Germinal center (tissue), 1 donor: ENCODE measurements at places on chromosomes 5 and 9.

DNA sequence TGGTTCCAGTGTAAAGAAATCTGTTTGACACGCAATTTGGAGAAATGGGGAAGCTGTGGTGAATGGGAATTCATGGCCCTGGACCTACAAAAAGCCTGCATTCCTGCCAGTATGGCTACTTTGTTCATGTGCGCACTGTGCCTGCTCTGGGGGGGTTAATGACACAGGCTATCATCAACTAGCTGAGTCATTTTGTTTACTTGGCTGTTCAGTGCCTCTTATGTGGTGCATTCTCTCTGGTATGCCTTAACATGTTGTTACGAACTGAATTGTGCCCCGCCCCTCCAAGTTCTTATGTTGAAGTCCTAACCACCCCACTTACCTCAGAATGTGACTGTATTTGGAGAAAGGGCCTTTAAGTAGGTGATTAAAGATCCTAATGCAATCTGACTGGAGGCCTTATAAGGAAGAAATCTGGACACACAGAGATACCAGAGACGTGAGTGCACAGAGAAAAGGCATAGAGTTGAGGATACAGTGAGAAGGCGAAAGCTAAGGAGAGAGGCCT, 20.4 kb upstream of the UBAP1 start:
- DNase-seq, result no peak

DNA sequence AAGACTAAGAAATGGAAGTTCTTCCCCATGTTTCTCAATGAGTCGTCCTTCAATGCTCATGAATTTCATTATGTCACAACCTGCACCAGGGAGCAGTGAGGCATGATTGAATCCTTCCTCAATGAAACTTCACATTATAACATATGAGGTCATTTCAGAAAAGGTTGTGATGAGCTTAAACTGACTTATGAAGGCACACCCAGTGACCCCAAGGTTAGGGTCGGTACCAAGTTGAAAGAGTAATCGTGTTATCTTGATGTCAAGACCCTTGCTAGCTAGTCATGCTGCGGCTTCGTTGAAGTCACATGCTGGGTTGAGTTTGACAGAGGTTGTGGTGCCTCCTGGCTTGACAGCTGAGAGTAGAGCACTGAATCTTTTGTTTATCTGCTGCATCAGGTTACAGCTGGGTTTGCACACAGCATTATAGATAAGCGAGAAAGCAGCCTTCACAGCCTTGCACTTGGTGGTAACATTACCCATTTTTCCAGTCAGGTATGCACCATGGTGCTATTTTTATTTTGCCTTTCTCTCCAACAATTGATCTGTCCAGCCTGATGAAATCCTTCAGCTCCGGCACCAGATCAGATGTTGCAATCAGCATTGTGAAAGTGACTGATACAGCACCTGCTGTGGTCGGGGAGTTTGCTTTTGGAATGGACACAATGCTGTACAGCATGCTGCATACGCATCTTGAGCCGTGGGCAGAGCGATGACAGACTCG, 133.2 kb downstream of the ERCC6L2 start:
- DNase-seq, result no peak

DNA sequence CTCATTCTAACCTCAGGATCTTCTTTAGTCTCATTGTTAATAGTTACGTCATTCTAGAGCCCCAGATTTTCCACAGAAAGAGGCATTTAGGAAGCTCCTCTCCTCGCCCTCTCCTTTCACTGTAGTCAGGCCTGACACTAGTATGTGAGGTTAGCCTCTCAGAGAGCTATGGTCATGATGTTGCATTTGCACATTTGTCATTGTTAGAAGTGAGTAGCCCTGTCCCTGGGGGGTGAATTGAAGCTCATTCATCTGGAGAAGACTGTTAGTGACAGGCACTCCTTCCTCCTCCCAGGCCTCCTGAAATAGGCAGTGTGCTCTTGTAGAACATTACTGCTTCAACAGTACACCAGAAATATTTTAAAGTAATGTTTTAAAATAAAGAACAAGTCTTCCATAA, 26.6 kb upstream of the LRRTM2 start:
- DNase-seq, result no peak

DNA sequence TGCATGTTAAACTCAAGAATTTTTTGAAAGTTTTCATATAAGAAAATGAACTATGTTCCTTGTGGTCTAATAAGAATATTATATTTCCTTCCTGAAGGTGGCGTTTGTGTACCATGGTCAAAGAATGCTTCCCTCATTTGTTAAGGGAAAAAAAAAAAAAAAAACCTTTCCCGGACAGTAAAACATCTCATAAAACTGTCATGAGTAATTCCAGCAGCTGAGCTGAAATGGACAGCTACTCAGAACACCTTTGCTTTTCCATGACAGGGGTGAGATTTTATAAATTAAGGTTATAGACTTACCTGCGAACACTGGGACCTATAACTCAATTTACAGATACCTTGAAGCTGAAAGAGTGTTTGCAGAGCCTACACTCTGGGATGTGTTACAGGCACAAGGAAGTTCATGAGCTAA, 113.2 kb upstream of the RANBP3L start:
- no peak for DNase-seq

DNA sequence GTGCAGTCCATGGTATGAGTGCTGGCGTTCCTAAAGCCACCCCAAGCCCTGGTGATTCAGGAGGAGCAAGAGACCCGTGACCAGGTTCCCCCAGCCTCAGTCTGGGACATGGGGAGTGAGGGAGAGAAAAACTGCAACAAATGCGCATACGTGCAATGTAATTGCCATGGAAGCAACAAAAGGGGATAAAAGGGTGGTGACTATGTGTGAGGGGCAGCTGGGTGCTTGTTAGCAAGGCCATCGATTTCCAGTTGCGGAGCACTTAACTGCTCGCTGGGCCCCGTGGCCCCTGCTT, 709 bp upstream of the SH3PXD2B start:
- no peak for DNase-seq

DNA sequence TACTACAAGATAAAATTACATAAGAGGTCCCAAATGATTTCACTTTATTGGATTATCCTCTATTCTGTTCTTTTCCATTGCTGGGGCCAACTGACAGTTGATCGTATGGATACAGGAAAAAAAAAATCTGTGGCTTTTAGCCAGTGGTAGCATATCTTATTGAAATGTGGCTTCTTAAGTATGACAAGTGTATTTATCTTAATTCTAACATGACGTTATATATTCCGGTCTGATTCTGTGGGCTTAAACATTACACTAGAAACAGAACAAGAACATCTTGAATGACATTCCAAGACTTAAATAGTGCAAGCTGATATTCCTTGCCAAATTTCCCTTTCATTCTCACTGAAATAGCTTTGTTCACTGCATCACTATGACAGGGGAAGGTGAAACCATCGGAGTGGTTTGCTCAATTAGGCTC, 117.9 kb downstream of the INSYN2B start:
- no peak for DNase-seq

GRCh38 chr9:3912280-3912679, 386.5 kb upstream of the RFX3 start:
- DNase-seq, result no peak

- DNase-seq, result no peak
These were observed 582.5 kb downstream of the ELAVL2 start for GRCh38 chr9:23243523-23243922.

DNA sequence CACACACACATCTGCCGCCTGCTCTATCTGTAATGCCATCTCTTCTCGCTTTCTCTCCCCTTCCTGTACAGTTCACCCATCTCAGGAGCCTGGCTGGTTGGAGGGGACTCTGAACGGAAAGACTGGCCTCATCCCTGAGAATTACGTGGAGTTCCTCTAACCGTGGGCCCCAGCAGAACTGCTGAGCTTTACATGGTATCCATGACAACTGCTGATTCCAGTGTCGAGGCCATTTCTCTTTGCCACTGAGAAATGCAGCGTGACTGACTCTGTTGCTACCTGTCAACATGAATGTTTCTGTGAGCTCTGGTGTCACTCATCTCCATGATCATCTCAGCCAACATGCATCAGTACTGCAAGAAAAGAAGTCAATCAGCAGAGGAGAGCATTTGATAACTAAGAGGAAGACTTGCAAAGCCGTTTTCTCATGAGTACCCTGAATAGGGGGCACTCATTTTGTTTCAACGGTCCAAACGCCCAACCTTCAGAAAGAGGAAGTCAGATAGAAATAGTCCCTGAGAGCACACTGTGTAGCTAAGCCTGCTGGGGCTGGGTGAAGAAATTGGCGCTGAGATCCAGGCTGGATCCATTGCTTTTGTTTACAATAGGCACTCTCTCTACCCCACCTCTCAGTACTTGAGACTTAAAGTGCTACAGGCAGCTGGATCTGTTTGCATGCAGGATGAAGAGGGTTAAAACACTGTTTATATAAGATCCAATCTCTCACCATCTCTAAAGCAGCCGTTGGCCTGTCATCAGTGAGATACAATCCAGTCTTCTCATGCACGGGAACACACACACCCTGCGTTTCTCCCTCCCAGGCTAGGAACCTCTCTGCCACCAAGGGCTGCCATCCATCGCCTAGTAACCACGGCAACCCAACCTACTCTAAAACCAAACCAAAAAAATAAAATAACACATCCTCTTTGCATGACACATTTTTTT, 180.9 kb downstream of the NR3C1 start:
- DNase-seq, result peak; percentile 81

DNA sequence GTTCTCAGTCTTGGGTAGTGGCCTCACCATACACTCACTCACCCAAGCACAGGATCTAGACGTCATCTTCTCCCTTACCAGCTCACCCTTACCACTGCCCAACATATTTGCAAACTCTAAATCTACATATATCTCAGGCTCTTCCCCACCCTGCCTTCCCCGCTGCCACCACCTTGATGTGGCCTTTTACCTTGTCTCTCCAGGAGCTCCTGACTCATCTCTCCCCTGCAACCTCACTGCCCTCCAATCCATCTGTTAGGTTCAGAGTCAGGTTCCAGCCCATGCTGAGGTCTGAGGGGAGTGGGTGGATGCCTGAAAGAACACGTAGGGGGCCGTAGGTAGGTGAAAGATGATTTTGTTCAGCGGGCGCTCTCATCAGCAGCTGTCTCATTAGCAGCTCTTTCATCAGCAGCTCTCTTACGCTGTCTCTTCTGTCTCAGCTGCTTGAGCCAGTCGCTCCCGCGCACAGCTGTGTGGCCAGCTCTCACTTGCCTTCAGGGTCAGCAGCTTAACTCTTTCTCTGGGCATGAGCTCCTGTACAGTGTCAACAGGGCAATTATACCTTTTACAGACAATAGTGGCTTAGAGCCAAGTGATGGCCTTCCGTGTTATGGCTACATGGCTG, 23.1 kb upstream of the CKMT2 start:
- no peak for DNase-seq

GRCh38 chr5:181246276-181247049, 2.8 kb upstream of the RACK1 start:
- peak; percentile 82 for DNase-seq

GRCh38 chr9:95852059-95853032, 23.1 kb upstream of the ERCC6L2 start:
- no peak for DNase-seq

DNA sequence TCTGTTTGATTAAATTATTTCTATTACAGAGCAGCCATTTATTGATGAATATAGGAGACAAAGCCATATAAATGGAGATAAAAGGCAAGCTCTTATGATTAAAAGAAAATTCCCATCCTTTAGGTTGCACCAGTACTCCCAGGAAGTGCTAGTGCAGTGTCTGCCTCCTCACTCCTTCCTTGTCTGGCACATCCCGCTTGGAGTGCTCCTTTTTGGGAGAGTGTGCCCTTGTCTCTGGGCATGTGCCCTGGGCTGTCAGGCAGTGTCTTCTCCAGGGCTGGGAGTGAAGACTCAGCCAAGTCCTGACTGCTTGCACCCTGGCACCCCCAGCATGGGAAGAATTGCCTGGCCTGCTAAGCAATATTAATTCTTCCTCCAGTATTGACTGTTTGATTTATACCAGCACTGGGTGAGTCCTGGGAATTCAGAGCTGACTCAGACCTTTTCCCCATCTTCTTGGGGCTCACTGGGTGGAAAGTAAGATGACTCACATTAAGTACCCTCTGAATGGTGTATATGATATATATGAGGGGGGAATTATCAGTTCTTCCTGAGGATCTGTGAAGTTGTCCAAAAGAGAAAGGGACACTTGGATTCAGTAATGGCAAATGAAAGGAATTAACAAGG, 62.1 kb downstream of the ZSWIM6 start:
- no peak for DNase-seq

DNA sequence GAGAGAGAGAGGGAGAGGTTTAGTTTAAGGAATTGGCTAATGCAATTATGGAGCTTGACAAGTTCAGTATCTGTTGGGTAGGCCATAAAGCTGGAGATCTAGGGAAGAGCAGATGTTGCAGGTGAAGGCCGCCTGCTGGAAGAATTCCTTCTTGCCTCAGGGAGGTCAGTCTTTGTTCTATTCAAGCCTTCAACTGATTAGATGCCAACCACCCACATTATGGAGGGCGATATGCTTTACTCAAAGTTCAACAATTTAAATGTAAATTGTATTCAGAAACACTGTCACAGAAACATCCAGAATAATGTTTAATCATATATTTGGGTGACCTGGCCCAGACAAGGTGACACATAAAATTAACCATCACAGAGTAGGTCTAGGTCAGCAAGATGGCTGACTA, 51.7 kb upstream of the SSBP2 start:
- DNase-seq, result no peak

DNA sequence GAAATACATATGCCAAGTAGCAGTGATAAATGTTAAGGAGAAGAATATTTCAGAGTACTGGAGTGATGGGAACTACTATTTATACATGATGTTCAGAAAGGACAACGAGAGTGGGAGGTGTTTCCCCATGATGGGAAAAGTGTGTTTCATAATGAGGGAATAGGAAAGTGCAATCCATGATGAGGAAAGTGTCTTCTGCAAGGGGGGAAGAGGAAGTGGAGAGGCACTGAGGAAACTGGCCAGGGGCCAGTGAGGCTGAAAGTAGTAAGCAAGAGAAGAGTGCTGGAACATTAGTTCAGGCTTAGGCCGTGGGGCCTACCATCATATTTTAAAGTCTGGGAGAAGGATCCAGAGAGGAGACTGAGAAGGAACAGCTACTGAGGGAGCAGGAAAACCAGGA, 327.2 kb downstream of the SLF1 start:
- no peak for DNase-seq

DNA sequence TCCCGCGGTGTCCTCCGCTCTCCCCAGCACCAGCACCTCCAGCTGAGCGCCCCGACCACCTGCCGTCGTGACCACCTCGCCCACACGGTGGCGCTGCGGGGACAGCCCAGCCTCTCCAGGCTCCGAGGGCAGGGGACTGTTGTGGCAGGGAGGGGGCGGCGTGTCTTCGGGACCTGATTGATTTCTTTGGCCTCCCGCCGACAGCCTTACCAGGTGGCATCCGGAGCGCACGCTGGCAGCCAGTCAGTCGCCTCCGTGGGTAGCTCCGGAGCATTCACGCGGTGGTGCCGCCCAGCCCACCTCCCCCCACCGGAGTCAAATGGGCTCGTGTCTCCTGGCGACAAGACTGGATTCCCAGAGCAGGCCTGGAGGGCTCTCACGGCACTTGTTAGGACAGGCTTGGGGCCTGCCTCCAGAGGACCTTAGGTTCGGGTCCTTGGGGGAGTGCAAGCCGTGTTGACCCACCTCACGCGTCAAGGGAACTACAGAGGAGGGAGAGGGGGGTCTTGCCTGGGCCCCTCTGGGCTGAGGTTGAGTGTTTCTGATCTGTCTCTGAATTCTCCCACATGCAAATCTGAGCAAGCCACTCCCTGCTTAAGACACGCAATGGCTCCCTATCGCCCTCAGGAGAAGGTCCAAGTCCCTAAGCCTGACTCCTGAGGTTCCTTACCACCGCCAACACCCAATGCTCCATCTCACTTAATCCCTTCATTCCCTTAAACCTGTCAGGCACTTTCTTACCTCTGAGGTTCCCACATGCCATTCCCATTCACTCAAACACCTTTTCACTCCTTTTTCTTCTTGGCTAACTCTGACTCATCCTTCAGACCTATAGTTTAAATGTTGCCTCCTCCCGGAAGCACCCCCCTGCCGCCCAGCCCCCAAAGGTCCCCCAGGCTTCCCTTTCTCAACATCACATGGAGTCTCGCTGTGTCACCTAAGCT, 51.2 kb upstream of the GGTA1 start:
- DNase-seq, result peak; percentile 76
